ENCODE measurements at places on chromosomes 7 and 10.

DNA sequence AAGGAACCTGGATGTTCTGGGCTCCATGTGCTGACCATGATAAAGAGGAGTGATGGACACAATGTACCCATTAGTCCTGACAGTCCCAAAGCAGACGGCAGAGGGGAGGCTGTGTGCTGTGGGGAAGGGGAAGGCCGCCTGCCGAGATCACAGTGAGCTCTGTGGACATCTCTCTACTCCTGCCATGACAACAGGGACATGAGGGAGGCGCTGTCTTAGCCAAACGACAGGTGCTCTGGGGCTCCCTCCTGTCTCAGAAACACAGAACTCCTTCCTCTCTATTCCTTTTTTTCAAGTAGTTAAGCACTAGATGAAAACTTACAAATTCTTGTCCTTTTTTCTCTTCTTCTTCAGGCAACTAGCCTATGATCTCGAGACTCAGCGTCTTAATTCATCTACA, 113.1 kb downstream of the RNF32 start:
- DNase-seq: no peak

DNA sequence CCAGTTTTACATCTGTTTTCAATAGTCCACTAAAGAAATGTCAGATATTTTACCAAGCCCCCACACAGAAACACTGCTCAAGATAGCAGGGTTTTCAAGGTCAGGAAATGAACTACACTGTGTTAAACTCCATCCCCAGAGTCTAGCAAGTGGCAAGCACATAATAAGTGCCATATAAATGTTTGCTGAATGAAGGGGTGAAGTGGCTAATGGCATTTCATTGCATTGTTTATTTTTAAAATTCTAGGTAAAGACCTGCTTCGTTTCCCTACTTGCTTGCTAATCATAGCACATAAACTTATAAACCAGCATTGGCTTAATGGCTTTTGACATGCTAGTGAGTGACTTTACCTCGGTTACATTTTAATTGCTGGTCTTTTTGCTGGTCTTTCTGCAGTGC, 322.6 kb downstream of the GRID1 start:
- no peak for DNase-seq

GRCh38 chr7:143909863-143910262, 7.9 kb upstream of the TCAF1 start:
- DNase-seq: no peak

DNA sequence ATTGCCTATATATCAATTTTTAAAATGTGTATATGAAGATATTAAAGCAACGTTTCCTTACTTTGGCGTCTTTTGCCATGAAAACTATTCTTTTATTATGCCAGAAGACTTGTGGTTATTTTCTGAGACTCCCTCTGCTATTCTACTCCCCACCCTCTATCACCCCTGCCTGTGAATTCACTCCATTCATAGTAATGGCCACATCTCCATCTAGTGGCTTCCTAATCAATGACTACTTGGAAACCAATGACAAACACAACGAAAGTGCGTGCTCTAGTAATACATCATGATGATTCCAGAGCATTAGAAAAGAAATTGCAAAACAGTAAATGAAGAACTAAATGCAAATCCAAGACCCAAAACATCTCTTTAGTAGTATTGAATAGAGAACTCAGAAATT, 186.7 kb upstream of the HGF start:
- DNase-seq: peak; percentile 67

- no peak for DNase-seq
These were observed 96.4 kb upstream of the MDFIC start for GRCh38 chr7:114825423-114825951.

GRCh38 chr7:17466216-17466615, 167.8 kb downstream of the AHR start:
- no peak for DNase-seq

DNA sequence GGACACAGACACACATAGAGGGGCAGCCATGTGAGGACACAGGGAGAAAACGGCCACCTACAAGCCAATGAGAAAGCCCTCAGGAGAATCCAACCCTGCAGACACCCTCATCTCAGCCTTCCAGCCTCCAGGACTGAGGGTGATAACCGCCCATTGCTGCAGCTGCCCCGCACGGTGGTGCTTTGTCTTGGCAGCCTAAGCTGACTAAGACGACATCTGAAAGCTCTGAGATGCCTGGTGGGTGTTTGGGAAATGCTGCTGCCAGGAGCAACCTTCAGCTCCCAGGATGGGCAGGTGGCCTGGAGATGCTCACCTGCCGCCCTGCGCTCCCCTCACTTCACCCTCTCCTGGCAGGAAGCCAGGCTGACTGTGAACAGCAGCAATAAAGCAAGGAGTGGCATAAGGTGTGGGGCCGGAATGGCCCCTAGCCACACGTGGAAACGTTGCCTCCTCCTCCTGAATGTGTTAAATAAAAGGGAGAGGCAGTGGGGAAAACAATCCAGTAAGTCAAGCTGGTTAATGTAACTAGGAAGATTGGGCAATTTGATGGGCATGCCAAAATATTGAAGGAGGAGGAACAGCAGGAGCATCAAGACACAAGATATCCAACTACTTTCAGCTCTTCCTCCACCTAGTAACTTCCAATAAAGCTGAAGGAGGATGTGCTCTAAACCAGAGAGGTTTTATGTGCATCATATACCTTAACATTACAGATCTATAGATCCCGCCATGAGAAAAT, 121.5 kb downstream of the TNS3 start:
- no peak for DNase-seq

DNA sequence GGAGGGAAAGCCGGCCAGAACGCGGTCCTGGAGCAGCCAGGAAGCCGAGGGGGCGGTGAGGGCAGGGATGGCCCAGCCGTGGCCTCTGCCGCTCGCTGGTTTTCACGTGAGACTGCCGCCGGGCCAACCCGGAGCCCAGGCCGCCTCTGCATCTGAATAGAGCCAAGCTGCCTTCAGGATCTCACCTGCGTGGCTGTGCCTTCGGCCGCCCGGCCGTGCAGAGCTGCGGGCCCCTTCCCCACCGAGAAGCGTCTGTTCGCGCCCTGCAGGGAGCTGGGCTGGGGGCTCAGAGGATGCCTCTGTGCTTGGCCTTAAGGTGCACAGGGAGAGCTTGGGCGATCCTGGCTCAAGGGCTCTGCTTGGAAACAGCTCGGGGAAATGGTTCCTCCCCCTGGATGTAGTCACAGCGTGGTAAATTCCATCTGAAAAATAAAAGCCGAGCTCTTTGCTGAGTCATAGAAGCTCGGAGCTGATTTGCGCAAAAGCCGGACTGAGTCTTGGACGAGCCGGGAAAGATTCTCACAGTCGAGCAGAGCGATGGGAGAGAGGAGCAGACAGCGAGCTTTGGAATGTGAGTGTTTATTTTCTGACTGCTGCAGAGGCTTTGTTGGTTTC, at the start of gene JAKMIP3:
JAKMIP3 (plus strand) TSS at position 456 of the 615 bp plus-strand sequence. CDS start 38,863 bp downstream, outside the sequence.
- DNase-seq: no peak

DNA sequence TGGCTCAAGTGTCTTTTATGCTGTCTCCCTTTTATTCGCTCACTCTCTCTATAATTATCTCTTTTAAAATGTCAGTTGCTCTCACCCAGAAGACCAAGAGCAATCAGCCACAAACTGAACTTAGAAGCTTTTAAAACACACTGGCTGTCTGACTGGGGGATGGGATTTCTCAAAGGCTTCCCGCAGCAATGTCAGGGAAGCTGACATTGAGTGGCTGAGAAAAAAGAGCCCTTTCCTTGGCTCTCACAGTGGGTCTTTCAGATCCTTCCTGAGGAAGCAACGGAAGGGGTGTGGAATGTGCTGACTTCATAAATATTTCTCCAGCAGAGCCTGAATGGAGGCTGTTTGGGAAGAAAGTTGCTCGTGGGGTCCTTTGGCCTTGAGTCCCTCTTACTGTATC, 445.7 kb upstream of the C7orf33 start:
- DNase-seq: no peak

DNA sequence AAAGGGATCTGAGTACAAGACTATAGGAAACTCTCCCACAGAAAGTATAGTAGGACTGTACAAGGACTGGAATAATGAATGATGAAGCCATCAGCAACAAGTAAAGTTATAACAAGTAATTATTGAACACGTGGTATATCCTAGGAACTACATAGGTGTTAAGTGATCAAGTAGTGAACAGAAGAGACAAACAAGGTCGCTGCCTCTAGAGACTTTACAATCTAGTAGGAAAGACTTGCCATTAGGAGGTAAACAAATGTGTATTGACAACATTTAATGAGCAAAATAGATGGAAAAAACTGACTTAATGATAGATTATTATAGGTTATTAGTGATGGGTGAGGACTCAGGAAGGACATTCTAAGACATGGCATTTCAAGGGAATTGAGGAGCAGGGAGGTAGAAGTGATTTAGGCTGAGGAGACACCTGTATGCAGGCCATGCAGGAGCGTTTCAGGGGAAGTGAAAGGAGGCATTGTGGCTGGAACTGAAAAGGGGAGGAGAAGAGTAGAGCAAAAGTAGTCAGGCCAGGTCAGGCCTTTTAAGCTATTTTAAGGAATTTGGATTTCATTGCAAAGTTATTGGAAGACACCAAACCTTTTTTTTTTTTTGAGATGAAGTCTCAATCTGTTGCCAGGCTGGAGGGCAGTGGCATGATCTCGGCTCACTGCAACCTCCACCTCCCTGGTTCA, 8.5 kb upstream of the GLCCI1 start:
- DNase-seq: no peak

DNA sequence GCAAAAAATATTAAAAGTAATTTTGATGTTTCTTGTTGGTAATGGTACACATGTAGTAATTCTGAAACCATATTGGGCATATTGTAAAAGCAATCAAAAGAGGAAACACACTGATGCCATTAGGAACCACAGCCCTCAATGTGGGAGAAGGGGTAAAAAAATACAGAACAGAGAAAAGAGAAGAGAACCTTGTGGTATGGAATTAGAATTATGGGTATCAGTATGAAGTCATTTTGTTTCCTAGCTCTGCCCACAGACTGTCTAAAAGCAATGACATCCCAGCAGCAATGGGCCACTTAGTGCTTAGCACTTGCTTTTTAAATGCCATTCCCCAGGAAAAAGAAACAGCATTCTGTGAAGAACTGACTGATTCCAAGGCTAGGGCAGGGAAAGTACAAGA, 61.5 kb downstream of the CPVL start:
- DNase-seq: no peak

GRCh38 chr7:102146122-102146521, 140.5 kb upstream of the SH2B2 start:
- DNase-seq: no peak

GRCh38 chr10:71124921-71125748, 87.2 kb upstream of the UNC5B start:
- no peak for DNase-seq

GRCh38 chr10:7659560-7659959, 7.2 kb downstream of the ITIH5 start:
- DNase-seq: no peak

DNA sequence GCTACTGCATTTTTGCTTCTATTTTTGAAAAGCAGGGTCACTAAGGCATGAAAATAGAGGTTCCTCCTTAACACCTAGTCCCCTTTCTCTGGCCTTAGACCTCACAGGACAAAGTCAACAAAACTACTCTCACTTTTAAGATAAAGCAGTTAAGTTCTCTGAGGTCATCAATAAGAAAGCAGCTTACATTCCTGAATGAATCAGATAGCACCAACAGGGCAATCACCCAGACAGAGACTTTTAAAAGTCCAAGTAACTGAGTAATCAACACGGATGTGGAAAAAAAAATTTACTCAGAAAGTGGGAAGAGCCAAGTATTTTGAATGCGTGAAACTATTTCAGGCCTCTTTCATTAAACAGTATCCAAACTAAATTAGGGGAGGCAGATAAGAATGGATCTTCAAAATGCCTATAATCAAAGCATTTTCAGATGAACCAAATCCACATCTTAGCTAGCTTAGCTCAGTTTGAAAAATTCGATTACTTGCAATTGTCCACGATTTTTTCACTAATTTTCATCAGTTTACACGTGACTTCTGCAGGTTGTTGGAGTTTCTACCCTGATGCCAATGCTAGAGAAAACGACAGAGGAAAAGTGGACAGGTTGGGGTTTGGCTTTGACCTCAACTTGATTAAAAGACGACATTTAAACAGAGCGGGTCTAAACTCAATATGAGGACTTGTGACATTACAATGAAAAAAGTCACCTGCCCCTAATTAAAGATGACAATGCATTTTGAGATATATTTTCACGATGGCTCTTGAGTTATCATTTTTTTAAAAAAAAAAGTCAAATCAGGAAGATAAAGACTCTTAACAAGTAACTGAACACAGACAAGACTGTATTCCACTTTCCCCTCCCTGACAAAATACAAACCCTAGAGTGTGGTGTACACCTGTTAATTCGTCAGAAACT, 1.6 kb downstream of the BEND7 start:
- DNase-seq: no peak

All from hematopoietic multipotent progenitor cell treated with erythropoietin and hydrocortisone succinate and interleukin-3 and kit ligand, for 8 days (in vitro differentiated cells).